Endothelial cell (in vitro differentiated cells): ENCODE measurements at places on chromosomes 16 and 17. TPM values are rescaled to one million over a fixed set of nuclear protein-coding genes. Genes with fewer than 3 reads are reported as not detected.

DNA sequence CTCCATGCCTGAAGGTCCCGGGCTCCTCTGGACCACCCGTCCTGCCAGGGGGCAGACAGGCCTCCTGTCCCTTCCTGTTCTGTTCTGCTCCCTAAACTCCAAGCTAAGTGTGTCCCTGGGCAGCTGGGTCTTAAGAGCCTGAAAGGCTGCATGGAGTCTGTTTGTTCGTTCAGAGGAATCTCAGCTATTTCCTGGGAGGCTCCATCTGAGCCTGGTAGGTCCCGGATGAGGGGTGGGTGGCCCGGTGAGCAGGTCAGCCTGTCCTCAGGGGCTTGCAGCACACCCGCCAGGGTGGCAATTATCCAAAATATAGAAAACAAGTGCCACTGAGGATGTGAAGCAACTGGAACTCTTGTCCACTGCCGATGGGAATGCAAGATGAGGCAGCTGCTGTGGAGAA, 12.6 kb downstream of the ACTG1 start:
- no peak overlapping the region for H3K27ac ChIP-seq
- H3K4me1 ChIP-seq = no peaks in the 10 kb centered on the region
- H3K4me3 ChIP-seq = no peak overlapping the region
- H3K27me3 ChIP-seq = peaks cover 5% of the 10 kb centered on the region

DNA sequence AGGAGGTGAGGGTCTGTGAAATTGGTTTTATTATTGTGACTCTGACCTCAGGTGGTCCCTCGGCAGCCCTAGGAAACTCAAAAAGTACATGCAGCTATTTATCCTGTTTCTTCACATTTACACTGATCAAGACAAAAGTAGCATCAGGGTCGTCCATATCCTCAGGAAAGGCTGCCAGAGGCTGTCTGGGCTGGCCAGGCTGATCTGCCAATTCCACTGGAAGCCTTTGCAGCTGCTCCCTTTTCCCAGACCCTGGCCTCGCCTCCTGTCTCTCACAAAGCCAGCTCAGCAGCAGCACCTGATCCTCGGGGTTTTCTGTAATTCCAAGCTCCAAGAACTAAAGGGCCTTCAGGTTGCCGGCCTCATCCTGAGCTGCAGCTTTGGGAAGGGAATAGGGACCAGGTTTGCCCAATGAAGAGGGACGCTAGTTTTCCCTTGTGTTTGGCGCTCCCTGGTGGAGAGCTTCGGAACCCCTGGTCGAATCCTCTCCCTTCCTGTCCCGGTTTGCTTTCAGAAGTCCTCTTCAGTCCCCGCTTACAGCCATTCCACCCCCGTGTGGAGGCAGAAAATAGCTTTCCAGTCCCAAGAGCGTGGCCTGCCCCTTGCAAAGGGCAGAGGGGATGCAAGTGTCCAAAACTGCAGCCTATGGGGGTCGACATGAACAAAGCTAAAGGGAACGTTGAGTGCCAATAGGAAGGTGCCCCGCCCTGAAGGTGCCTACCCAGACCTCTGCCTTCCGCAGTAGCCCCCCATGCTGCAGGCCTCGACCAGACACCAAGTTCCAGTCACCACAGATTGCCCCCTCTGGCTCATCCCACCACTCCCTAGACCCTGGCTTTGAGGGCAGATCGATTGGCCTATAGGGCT, 13.4 kb downstream of the MFSD6L start:
- no peak overlapping the region for H3K27ac ChIP-seq
- peak; percentile 92 for DNase-seq
- peaks cover 3% of the 10 kb centered on the region for H3K4me1 ChIP-seq
- H3K27me3 ChIP-seq = no peaks in the 10 kb centered on the region
- no peak overlapping the region for H3K4me3 ChIP-seq

DNA sequence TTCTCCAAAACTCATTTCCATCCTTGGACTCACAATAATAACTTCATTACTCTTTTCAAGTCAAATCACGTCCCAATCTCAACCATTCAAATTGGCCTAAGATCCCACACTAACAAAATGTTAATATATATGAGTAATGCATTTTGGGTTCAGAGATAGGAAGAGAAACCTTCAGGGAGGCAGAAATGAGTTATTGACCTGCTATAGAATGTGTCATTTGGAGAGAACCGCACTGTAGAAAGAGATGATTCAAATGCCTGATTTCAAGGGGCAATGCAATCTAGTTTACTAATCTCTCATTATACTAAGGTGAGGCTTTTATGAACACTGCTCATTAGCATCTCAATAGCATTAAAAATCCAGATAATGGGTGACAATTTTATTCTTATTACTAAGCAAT, 1595.0 kb upstream of the GOT2 start:
- DNase-seq = no peak
- no peaks in the 10 kb centered on the region for H3K36me3 ChIP-seq
- no peak overlapping the region for H3K27ac ChIP-seq
- H3K27me3 ChIP-seq = no peaks in the 10 kb centered on the region
- no peak overlapping the region for H3K4me3 ChIP-seq

DNA sequence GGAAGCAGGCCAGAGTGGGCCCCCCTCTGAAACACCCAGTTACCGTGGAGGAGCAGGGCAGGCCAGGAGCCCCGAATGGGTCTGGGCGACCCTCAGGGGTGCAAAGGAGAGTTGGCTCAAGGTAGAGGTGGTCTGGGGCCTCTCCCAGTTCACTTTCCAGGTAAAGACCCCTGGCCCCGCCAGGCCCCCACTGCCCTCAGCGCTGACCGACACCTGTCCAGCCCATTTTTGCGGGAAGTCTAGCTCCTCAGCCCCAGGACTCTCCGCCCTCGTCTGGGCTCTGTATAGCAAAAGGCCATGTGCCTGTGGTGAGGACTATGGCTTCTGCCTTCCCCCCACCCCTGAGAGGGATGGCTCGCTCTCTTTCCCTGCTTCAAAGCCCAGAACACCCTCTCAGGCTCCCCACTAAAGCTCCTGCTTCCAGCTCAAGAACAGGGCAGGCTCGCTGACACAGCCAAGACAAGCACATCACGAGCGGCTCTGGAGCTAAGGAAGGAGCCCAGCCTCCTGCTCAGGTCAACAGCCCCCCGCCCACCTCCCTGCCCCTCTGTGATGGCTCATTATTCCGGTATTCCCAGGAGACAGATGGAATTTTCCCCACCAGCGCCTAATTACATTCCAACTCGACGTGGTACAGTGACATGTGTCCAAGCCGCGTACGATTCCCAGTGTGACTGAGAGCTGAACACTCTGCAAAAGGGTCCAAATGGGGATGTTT, 59.4 kb downstream of the RTN4RL1 start:
- no peak for DNase-seq
- H3K4me1 ChIP-seq = peaks cover 6% of the 10 kb centered on the region
- no peak overlapping the region for H3K4me3 ChIP-seq
- no peak overlapping the region for H3K27ac ChIP-seq
- peaks cover 4% of the 10 kb centered on the region for H3K36me3 ChIP-seq
- H3K27me3 ChIP-seq = peaks cover 4% of the 10 kb centered on the region

GRCh38 chr16:50675686-50676610, 5.2 kb downstream of the SNX20 start:
- peaks cover 6% of the 10 kb centered on the region for H3K36me3 ChIP-seq
- H3K27me3 ChIP-seq = peaks cover 6% of the 10 kb centered on the region
- no peak for DNase-seq
- no peak overlapping the region for H3K27ac ChIP-seq
- no peak overlapping the region for H3K4me3 ChIP-seq

DNA sequence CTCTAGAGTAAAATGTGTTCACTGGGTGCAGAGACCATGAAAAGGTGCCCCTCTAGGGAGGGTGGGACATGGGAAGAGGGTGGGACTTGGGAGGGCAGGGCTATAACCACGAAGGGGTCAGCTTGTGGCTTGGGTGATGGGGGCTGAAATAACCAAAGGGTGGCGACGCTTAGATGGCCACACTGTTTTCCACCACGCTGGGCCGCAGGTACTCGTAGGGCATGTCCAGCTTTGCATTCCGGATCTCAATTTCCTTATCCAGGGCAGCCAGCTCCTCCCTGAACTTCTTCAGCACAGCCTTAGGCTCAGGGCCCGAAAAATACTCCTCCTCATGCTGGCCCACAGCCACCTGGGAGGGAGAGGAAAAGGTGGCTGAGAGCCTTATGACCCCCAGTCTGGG, 10.0 kb downstream of the ALOX15 start:
- H3K4me3 ChIP-seq = peak overlapping the region; percentile 88
- H3K36me3 ChIP-seq = peaks cover 3% of the 10 kb centered on the region
- no peak for DNase-seq
- H3K27me3 ChIP-seq = peaks cover 1% of the 10 kb centered on the region
- peaks cover 25% of the 10 kb centered on the region for H3K4me1 ChIP-seq

DNA sequence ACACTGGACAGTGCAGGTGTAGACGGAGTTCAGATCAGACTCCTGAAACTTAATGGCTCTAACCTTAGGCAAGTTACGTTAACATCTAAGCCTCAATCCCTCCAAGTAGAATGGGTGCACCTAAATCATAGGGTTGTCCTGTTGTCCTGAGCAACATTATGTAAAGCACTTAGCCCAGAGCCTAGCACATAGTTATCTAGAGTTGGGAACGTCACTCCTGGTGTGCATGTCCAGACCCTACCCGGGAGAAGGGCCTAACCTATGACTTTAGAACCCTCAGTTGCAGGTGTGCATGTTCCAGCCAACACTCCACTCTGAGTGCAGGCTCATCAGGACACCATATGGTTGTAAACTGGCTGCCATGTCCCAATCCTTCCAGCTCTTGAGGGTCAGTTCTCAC, 26.0 kb downstream of the LIG3 start:
- H3K4me1 ChIP-seq = peaks cover 5% of the 10 kb centered on the region
- no peak overlapping the region for H3K4me3 ChIP-seq
- DNase-seq = no peak
- no peak overlapping the region for H3K27ac ChIP-seq
- peaks cover 27% of the 10 kb centered on the region for H3K36me3 ChIP-seq

DNA sequence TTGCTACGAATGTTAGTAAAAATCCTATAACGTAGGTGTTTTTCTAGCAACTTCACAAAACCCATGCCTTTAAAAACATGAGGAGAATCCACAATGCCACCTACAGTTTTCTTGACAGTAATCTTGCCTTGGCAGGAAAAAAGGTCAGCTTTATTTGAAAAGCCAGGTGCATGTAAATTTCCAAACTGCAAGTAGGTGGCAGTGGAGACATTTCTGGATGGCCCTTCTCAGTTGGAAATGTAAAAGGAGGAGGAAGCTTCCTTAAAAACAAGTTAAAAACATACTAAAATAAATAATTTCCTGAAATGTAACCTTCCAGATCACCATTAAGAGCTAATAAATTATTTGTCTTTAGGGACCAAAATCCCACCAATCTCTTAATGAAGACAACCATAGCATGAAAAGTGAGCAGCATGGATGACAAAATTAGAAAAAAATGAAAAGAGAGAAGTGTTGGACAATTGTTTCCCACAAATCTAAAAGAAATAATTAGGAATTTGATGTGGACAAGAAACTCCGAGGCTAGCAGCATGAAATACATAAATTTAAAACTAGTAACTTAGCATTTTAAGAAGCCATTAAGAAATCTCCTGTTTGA, 152.2 kb downstream of the SNX11 start:
- no peaks in the 10 kb centered on the region for H3K36me3 ChIP-seq
- no peak overlapping the region for H3K4me3 ChIP-seq
- no peak for DNase-seq
- peaks cover 16% of the 10 kb centered on the region for H3K4me1 ChIP-seq
- H3K27me3 ChIP-seq = peaks cover 2% of the 10 kb centered on the region
- H3K27ac ChIP-seq = no peak overlapping the region

- H3K27ac ChIP-seq = no peak within 1 kb of the TSS
- no peak for DNase-seq
- peaks cover 7% of the 10 kb centered on the region for H3K27me3 ChIP-seq
- no peaks in the 10 kb centered on the region for H3K36me3 ChIP-seq
These were observed at the start of gene XAF1 for GRCh38 chr17:6755731-6756184. XAF1 (plus strand) TSS chr17:6756046; CDS start chr17:6756079, 33 bp downstream.

DNA sequence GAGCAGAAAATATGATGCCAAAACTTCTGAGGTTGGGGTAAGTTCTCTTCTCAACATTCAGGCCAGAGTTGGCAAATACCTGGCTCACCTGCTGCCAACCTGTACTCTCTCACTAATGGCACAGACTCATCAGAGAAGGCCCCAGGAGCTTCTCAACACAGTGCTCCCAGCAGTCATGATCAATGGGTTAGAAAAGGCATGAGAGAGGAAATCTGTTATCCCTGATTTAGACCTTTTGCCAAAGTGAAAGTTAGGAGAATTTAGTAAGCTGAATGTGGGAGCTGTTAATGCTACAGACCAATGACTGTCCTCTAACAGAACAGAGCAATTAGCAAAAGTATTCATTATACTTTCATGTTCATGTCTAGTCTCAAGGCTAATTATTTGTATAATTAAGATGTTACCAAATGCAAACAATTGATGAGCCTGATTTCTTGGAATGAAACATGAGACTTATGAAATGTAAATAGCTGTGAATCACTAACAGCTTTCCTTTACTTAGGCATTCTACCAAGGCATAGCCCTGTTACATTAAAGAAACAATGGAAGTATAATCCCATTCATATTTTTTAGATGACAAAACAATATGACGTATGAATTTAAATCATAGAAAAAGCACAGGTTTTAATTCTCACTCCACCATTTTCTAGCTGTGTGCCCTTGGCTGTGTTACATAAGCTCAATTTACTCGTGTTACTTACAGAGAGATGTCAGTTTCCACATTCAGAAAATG, 68.7 kb upstream of the MARCHF10 start:
- H3K4me1 ChIP-seq = peaks cover 19% of the 10 kb centered on the region
- H3K4me3 ChIP-seq = no peak overlapping the region
- no peaks in the 10 kb centered on the region for H3K36me3 ChIP-seq
- DNase-seq = no peak
- no peak overlapping the region for H3K27ac ChIP-seq

DNA sequence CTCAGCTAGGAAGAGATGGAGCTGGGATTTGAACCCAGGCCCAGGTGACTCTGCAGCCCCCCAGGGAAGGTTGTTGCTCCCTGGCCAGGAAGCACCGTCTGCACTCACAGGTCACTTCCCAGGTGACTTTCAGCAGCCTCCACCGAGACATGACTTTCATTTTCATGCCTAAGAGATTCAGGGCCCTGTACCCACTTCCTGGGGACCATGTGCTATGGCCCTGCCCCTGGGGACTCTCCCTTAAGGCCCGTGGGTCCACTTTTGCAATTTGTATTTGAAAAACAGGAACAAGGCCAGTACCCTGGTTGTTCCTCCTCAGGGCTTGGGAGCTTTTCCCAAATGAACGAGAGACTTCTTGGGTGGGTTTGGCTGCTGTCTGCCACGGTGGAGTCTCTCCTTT, 191.0 kb downstream of the IRF8 start:
- no peaks in the 10 kb centered on the region for H3K36me3 ChIP-seq
- peaks cover 10% of the 10 kb centered on the region for H3K27me3 ChIP-seq
- no peak overlapping the region for H3K4me3 ChIP-seq
- no peak for DNase-seq

- H3K4me3 ChIP-seq = no peak overlapping the region
- H3K27me3 ChIP-seq = peaks cover 10% of the 10 kb centered on the region
- DNase-seq = no peak
- no peak overlapping the region for H3K27ac ChIP-seq
- H3K4me1 ChIP-seq = peaks cover 20% of the 10 kb centered on the region
- peaks cover 3% of the 10 kb centered on the region for H3K36me3 ChIP-seq
These were observed 5.8 kb downstream of the GPT2 start for GRCh38 chr16:46889942-46890300.

- H3K27ac ChIP-seq = no peak overlapping the region
- DNase-seq = peak; percentile 34
- peaks cover 10% of the 10 kb centered on the region for H3K36me3 ChIP-seq
- H3K27me3 ChIP-seq = peaks cover 4% of the 10 kb centered on the region
- no peak overlapping the region for H3K4me3 ChIP-seq
These were observed 7.5 kb upstream of the EDC4 start for GRCh38 chr16:67865318-67865717.

Gene FN3K
- total RNA-seq = 10.6 TPM

Gene AOC3
- 36.5 TPM for total RNA-seq

Gene NPIPB9
- total RNA-seq = 1.2 TPM

Gene PRSS53
- total RNA-seq = 1.8 TPM

Gene CFAP97D1
- total RNA-seq = 0.10 TPM

Gene NPIPB6
- total RNA-seq = 1.5 TPM

Gene EFCAB13
- total RNA-seq = 4.6 TPM

Gene SDK2
- total RNA-seq = 2.4 TPM

Gene SULT1A2
- total RNA-seq = 2.8 TPM

Gene ARRB2
- total RNA-seq = 51.1 TPM
